ENCODE measurements at places on chromosomes 4 and X. TPM values are rescaled to one million over a fixed set of nuclear protein-coding genes. Genes with fewer than 3 reads are reported as not detected.

Gene CXCL3
- total RNA-seq, result not detected

Gene ADRA2C
- total RNA-seq, result 0.27 TPM

Gene POLA1
- total RNA-seq, result 41.4 TPM

Gene MAGEB10
- total RNA-seq, result not detected

Gene FGF13
- total RNA-seq, result not detected

Gene PAK3
- total RNA-seq, result 0.18 TPM

Gene GPRASP1
- total RNA-seq, result 3.0 TPM

Gene CDKL5
- 1.1 TPM for total RNA-seq

Gene CITED1
- not detected for total RNA-seq

Gene CLNK
- total RNA-seq, result not detected

Gene CT45A10
- total RNA-seq, result not detected

Gene RADX
- total RNA-seq, result 5.6 TPM

Gene SPP1
- total RNA-seq, result not detected

Gene NDP
- not detected for total RNA-seq

Gene CFP
- 1.6 TPM for total RNA-seq

Gene L1CAM
- total RNA-seq, result 2.2 TPM

Gene MAGEA8
- not detected for total RNA-seq

Gene H2BW2
- not detected for total RNA-seq

Gene PGAM4
- 1.3 TPM for total RNA-seq

Gene PLA2G12A
- total RNA-seq, result 32.0 TPM

Gene HOPX
- 55.8 TPM for total RNA-seq

Gene FDCSP
- not detected for total RNA-seq

Gene ARSD
- total RNA-seq, result 1.2 TPM

Gene RTL5
- total RNA-seq, result 0.31 TPM

Gene GPC3
- total RNA-seq, result 0.58 TPM

Gene ARX
- not detected for total RNA-seq

Gene FAM184B
- total RNA-seq, result 0.05 TPM

Gene ZMAT1
- 3.3 TPM for total RNA-seq

Gene SSX2B
- total RNA-seq, result not detected

Gene BRS3
- not detected for total RNA-seq

Gene RRH
- not detected for total RNA-seq

Gene SERTM2
- not detected for total RNA-seq
